ENCODE measurements at places on chromosomes 7 and 10.

DNA sequence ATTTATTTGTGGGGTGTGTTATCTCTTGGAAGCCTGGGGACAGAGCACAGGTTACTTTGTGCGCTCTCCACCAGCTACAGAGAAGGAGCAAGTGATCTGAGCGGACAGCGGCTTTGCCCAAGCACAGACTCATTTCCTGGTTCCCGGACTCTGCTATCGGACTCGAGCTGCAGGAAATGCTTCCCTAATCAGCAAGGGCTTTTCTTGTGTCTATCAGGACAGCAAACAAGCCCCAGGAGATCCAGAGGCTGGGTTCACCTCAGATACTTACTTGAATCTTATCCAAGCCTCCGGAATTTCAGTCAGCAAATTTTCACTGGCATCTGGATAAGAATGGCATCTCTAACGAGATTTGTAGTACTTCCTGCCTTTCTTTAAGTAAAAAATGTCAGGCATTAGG lies 27.8 kb downstream of the MRC1 start:
- peak; percentile 66 for DNase-seq

DNA sequence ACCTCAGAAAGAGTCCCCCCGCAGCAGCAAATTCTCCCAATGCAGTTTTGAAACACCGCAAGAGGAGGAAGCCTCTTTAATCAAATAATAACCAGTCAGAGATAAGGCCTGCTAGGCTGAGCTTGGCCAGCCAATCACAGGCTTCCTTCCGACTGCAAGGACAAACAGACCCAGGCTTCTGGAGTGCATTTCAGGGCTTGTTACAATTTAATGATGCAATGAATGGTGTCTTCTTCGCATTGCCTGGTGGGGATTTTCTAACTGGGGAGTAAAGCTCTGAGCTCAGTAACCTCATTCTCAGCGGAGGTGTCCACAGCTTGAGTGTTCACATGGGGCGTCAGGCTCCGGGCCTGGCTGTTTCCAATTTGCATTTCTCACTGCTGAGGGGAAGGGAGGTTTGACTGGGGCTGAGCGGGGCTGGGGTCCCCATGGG lies 31.8 kb upstream of the GPAM start:
- DNase-seq, result no peak

- DNase-seq, result no peak
Measured at GRCh38 chr10:35089611-35090161, 455 bp downstream of the CUL2 start.

- DNase-seq, result no peak
Measured at GRCh38 chr10:77833225-77833624, 93.3 kb downstream of the DLG5 start.

GRCh38 chr10:121710207-121710606 lies 112.0 kb upstream of the FGFR2 start:
- no peak for DNase-seq

GRCh38 chr7:37205451-37205850 lies 243.2 kb downstream of the ELMO1 start:
- no peak for DNase-seq

- no peak for DNase-seq
Measured at GRCh38 chr10:29876008-29876555, 183.3 kb downstream of the JCAD start.
